ENCODE measurements at places on chromosomes 6 and 20.

DNA sequence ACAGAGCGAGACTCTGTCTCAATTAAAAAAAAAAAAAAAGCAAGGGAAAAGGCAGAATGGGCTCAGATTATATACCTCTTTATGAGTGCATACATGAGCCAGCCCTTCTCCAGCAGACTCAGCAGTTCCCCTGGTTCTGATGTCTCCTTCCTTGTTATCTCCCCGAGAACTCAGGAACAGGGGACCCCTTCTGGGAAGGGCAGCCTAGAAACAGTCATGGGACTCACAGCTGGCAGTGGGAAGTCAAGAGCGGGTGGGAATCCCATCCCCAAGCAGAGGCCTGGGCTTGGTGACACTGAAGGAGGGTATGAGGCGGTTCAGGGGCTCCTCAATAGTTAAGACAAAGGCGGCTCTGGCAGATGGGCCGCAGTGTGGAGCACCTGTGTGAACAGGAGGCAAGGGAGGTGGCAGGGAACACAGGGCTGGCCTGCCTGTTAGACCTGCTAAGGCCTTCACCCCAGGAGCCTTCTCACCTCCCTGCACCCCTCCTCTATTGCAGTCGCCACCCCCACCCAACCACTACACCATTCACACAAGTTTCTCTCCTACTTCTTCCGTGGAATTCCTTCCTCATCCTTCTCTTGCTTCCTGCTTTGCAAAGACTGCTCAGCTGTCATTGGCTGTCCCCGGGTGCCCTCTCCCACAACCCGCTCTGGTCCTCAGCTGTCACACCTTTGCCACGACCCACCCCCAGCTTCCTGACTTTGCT is 29.7 kb upstream of the MDFI start:
- DNase-seq: no peak

GRCh38 chr6:144148886-144149285 is 1.4 kb upstream of the STX11 start:
- no peak for DNase-seq

DNA sequence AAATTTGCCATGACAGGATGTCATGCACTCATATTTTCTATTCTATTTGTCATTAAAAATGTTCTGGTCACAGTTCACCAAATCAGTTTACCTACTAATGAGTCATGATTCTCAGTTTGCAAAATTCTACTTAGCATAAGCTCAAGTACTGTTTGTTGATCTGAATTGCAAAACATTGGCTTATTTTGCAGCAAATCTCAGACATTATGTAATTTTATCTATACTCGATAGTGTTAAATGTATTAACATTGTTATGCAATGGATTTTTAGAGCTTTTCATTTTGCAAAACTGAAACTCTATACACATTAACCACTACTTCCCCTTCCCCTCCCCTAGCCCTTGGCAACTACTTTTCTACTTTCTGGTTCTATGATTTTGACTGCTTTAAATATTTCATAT is 213.8 kb upstream of the ZFP64 start:
- DNase-seq: no peak

DNA sequence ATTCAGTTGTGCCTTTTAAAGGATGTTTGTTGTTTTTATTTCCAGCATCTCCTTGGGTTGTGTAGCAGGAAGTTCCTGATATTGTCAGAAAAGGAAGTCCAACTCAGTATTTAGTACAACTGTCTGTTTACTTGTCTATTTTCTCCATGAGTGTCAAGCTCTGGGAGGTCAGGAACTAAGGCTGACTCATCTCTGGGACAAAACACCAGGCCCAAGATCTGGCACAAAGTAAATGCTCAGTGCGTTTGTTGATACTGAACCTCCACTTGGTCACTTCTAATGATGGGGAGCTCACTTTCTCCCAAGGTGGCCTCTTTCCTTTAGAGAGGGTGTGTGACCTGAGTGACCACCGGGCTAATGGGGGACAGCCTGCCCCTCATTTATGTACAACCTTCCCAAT is 12.6 kb upstream of the PIGU start:
- no peak for DNase-seq

DNA sequence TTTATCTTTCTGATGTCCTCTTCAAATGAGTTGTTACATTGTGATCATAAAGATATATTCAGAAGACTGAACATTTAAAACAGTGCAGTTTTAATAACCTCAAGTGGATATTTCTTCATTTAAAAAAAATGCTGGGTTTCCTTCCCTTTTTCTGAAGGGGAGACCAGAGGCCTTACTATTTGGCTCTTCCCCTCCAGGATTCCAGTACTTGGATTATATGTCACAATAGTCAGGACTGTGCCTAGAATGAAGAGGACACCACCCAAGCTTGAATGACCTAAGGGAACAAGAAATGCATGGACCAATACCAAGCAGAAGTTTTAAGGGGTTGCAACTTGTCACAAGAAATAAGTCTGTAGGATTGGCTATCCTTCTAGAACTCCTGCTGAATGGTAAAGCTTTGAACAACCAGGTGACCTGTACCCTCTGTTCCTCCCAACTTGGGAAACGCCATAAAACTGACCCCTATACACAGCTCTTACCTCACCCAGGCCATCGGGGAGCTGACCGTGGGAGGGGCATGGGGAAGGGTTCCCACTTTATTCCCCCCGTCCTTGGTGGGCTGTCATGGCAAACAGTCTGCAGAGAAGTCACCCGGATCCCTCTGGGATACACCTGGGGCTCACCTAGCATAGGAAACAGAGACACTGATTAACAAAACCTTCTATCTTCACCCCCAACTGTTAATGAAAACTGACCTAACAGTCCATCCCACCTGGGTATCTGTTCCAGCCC is 2.0 kb downstream of the FRS3 start:
- no peak for DNase-seq

- DNase-seq: no peak
Observed at GRCh38 chr20:45318386-45318939, 10.4 kb upstream of the MATN4 start.

Data from NCI-H187 (cell line).